ENCODE measurements at places on chromosomes 3 and 15.

DNA sequence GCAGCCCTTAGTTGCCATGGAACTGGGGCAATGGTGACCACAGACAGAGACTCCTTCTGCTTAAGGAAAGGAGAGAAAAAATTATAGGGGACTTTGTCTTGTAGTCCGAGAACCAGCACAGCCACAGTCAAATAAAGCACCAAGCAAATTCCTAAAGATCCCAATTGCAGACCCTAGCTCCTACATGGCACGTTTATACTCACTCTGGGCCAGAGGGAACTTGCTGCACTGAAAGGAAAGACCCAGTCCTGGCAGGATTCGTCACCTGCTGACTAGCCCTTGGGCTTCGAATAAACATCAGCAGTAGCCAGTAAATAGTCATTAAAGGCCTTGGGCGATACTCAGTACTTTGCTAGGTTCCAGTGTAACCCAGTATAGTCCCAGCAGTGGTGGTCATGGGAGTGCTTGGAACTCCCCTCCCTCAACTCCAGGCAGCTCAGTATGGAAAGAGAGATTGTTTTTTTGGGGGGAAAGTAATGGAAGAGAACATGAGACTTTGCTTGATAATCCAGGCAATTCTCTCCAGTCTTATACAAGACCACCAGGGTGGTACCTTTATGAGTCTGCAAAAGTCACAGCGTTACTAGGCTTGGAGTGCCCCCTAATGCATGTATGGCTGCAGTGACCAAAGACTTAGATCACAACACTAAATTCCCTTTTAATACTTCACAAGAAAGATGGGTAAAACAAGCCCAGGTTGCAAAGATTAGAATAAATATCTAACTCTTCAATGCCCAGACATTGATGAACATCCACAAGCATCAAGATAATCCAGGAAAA, 66.4 kb upstream of the AGTR1 start:
- DNase-seq, result no peak

DNA sequence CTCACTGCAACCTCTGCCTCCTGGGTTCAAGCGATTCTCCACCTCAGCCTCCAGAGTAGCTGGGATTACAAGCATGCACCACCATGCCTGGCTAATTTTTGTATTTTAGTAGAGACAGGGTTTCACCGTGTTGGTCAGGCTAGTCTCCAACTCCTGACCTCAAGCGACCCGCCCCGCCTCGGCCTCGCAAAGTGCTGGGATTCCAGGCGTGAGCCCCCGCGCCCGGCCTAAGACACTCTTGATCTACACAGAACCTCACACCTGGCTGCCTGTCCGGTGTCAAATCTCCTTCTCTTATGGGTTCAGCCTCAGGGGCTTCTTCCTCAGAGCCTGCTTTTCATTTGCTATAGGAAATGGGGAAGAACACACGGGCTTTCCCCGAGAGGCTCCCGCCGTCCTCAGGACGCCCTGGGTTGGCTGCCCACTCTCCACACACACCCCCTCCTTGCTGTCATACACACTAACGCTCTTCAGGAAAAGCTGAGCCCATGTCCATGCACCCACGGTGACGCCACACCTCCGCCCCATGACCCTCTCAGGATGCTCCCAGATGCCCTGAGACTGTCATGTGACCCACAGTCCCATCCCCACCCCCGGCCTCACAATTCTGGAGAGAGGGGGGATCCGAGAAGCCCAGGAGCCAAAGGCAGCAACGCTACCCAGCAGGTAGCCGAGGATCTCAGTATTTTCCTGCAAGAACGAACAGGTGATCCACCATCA, 10.4 kb downstream of the TMEM44 start:
- DNase-seq, result no peak

DNA sequence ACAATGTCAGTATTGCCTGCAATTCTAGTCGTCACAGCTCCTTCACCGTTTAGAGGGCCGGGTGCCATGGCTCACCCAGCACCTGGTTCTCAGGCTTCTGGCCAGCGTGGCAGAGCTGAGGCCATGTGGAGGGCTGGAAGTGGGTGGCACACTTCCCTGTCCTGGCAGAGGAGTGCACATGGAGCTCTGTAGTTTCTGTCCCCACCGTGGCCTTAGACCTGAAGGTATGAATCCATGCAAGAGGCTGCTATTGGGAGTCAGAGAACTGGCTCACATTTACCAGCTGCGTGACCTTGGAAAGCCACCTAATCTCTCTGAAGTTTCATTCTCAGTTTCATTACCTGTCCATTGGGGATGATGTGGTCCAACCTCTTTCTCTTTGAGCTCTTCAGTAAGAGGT, 22.2 kb downstream of the EPHB1 start:
- DNase-seq, result no peak

DNA sequence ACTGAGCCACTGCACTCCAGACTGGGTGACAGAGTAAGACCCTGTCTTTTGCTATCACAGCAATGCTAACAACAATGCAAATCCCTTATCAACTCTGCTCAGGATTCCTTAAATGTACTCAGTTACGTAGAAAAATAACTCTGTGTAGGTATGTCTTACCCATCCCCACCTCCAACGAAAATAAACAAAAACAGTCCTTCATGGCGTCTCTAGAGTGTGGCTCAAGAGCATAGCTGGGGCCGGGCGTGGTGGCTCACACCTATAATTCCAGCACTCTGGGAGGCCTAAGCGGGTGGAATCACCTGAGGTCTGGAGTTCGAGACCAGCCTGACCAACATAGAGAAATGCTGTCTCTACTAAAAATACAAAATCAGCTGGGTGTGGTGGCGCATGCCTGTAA, 13.2 kb upstream of the NCKIPSD start:
- DNase-seq, result no peak

DNA sequence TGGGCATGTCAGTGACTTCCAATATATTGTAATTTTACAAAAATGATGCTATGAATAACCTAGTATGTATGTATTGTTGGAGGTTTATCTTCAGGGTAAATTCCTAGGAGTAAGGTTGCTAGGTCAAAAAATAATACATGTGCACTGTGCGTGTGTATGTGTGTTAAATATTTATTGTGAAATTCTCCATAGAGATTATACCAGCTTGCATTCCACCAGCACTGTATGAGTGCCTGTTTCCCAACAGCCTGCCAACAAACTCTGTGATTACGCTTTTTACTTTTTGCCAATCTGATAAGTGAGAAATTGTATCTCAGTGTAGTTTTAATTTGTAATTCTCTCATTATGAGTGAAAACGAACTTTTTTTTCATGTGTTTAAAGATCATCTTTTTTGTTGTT, 12.6 kb upstream of the IGF2BP2 start:
- no peak for DNase-seq

- no peak for DNase-seq
These were observed 138.8 kb upstream of the TLE3 start for GRCh38 chr15:70236341-70237086.

GRCh38 chr3:171704002-171704401, 106.3 kb downstream of the PLD1 start:
- DNase-seq, result no peak

DNA sequence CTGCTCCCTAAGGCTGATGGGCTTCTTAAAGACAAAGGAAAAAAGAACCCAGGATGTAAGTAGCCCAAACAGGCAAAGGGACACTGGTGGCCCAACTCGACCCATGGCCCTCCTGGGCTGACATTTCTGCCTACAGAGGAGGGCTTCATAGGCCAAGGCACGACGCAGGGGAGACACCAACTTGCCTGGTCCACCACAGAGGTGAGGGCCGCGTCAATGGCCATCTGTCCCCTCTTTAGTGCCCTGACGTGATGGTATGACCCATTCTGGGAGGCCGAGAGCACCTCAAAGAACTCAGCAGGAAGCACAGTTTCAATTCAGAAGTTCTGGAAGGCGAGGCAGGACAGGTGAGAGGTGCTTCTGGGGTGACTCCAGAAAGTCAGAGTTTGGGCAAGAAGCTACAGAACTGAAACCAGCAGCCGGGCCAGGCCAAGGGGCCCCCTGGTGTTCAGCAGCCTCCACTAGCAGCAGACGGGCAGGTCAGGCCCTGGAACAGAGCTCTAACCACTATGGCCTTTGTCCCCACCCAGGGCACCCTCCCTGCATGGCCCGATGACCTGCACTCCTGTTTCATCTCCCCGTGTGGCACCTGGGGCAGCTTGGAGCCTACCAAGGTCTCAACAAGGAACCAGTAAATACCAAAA, 45.1 kb downstream of the HMCES start:
- DNase-seq, result no peak

DNA sequence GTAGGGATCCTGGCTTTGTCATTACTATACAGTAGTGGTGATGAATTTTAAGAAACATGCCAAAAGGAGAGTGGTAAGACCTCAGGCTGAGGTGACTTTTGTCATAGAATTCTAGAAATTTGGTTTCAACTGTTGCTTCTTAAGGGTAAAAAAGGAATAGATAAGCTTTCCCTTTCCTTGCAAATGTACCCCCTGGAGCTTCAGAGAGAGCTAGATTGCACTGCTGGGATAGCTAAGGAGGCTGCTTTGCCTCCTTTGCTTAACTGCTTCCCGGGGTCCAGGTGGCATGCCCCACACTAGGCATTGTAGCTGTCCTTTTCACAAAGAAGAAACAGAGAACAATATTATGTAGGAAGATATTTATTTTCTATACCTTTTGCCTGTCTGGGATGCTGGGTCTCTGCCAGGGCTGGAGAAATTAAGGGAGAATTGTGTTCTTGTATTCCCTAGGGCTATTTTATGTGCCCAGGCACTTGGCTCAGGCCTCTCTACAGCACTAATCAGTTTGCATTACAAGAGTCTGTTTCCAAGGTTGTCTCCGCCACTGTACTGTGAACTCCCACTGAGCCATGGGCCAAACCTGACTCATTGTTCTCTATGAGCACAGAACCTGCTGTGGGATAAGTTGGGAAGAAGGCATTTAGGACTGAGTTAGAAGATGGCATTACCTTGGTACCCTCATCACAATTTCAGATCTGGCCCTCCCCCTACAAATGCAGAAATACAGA, 460.0 kb downstream of the PDCD6IP start:
- DNase-seq, result no peak

DNA sequence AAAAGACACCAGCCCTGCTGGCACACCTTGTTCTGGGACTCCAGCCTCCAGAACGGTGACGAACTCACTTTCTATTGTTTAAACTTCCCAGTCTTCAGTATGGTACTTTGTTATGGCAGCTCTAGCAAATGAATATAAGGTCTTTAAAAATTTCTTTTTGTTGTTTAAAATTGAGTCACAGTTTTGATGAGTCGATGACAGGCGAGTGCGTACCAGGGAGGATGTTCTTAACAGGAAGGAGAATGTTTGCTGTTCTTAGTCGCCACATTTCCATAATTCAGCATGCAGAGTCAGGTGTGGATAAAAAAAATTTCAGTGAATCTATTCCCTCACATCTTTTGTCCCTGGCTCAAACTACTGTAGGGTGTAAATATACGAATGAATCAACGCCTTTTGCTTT, 12.4 kb downstream of the DNASE1L3 start:
- DNase-seq, result no peak

DNA sequence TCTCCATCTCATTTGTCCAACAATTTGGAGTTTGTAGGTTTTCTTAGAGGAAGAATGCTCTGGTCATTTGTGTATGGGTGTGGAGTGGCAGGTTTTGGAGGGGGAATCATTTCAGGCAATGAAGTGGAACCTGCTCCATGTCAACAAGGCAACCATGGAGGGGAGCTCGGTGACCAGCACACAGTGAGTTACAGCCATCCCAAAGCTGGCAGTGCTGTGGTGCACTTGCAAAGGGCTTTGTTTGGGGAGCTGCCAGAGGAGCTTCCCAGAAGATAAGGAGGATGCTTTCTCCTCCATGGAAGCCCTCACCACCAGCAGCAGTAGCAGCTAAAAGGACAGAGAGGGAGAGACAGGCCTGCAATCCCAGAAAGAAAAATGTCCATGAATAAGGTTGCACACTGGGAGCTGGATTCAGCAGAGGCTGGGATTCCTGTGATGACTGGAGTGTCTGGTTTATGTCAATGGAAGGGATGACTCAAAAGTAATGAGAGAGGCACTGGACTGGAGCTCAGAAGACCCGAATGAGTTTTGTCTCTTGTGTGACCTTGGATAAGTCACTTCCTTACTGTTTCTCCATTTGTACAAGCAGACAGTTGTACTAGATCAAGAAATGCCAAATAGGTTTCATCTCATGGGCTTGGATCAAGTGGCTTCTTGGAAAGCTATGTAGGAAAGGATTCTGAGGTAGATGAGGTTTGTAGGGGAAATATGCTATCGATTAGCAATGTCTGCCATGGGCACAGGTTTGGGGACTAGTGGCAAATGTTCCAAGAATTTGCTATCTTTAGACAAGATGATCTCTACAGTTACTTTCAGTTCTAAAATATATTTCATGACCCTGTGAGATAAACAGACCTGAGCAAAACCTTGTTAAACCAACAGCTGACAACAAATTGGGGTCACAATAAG, 27.2 kb upstream of the UBE2Q2 start:
- no peak for DNase-seq

DNA sequence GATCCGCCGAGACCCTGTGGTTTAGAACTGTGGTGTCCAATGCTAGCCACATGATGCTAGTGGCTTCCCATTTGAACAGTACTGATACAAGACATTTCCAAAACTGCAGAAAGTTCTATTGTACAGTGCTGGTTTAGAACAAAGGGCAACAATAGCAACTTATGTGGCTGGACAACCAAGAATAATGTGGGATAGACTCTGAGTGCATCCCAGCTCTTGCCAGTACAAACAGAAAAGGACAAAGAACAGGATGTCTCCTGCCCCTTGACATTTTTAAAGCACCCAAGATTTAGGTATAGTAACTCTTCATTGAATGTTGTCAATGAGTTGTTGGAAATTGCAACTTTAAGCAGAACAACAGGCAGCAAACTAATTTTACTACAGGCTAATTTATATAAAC, 107.3 kb downstream of the ZNF385D start:
- DNase-seq, result no peak

GRCh38 chr3:122826278-122826677, 31.4 kb downstream of the SLC49A4 start:
- no peak for DNase-seq

GRCh38 chr3:158509891-158510290, 61.1 kb upstream of the MLF1 start:
- DNase-seq, result no peak

GRCh38 chr3:14831916-14832450, 13.2 kb downstream of the FGD5 start:
- no peak for DNase-seq

DNA sequence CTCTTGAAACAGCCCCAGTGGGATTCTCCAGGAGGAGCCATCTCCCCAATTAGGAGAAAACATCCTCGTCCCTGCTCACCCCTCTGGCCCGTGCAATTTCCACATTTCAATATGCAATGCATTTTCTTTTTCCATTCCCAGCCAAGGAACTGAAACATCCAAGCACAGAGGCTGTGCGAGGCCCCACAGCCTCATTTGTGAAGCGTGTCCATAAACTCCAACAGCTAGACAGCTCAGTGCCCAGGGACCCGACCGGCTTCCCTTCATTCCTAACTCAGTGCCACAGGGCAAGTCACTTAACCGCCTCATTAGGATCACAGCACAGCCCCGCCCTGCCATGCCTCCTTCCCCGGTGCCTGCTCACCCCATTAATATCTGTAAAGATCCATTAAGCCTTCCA, 204.2 kb upstream of the IGF1R start:
- DNase-seq, result no peak

DNA sequence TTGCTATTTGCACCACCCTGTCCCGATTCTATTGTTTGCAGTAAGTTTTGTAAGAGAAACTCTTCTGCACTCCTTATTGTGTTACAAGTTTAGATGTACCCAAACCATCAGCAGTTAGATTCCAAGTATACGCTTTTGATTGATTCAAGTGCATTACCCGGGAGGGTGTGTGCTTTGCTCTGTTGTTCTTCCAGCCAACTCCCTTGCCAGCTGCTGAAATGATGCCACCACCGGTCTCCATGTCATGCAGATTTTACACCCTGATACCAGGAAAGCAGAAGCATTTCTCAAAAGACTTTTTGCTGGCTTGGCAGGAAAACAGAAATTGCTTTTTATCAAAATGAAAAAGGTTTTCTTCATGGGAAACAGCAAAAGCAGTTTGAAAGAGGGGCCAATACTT, 1006.6 kb upstream of the CFAP20DC start:
- no peak for DNase-seq
